Femur (tissue), 1 donor: ENCODE measurements at places on chromosomes 16 and 17.

DNA sequence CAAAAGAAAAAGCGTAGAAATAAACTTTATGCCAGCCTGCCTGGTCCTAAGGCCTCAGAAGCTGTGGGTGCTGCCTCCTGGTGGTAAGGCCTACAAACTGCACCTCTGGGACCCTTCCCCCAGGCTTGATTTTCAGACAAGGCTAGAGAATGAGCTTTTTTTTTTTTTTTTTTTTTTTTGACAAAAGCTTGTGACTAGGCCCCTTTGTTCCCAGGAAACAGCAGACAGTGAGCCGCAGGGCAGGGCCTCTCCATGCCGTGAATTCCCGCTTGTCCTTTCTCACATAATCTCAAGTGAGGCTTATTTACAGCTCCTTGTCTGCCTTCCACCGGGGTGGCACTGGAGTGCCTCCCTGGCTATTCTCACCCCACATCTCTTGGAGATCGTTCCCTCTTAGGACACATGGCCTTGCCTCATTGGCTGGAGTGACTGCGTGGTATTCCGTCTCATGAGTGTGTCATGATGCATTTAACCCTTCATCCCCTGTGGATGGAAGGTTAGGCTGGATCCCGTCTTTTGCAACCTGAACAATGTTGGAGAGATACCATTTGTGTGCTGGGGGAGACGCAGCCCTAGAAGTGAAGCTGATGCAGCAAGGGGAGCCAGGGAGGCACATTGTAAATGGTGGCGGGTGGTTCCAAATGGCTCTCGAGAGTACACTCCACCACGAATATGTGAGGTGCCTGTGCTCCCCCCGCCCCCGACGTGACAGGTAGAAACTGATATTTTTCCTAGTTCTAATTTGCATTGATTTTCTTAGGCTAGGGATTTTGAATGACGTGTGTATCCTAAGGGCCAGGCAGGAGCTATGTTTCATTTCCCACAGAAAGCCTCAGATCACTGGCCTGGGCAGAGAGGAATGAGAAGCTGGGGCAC lies 49.6 kb downstream of the USP22 start:
- peak; percentile 82 for DNase-seq

DNA sequence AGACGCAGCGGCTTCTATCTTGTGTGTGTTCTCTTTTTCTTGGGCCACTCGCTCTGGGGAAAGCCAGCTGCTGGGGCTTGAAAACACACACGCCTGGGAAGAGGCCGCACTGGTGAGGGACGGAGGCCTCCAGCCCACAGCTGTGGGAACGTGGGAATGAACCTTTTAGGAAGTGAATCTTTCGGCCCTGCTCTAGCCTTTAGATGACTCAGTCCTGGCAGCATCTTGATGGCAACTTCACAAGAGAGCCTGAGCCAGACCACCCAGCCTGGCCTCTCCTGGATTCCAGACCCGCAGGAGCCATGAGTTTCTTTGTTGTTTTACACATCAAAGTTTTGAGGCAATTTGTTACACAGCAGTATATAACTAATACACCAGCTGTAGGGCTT lies 2.2 kb upstream of the PDPK1 start:
- DNase-seq, result no peak

DNA sequence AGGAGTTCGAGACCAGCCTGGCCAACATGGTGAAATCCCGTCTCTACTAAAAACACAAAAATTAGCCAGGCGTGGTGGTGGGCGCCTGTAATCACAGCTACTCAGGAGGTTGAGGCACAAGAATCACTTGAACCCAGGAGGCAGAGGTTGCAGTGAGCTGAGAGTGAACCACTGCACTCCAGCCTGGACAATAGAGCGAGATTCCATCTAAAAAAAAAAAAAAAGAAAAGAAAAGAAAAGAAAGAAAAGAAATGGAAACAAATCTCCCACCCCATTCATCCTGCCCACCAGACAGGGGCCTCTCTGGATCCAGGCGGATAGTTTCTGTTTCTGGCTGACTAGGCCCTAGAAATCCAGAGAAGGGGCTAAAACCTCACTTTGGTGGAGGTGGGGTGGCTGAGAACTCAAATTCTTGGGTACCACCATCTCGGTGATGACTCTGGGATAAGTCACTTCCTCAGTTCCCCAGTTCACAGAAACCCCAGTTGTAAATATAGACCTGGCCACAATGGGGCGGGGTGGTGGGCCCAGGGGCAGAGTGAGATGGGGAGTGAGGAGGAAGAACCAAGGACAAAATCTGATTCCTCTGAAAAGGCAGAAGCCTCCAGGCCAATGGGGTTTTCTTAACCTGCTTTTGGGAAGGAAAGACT lies 22.2 kb downstream of the SOCS1 start:
- DNase-seq, result no peak

DNA sequence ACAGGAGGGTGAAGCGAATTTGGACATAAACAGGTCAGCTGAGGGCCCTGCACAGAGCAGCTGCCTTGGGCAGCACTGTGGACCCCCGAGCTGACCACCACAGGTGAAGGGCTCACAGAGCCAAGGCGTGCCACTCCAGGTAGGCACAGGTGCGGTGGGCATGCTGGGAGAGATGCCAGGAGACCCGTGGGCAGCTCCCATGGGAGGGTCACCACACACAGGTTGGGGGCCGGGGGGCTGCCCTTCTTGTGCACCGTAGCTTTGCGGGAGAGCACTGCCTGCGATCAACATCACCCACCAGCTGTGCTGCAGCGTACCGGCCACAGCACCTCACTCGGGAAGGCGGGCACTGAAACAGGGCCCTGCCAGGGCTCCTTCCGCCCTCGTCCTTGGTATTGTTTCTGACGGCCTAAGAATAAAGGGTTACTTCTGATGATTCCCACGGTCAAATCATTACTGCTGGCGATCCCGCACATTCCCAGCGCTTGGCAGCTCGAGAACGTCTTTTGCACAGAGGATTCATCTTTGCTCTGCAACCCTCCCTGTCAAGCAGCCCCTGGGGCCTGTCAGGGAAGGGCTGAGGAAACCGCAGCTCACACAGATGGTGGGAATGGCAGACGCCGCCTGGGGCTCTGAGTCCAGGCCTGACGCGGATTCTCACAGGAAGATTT lies 181.7 kb downstream of the BANP start:
- DNase-seq, result no peak

DNA sequence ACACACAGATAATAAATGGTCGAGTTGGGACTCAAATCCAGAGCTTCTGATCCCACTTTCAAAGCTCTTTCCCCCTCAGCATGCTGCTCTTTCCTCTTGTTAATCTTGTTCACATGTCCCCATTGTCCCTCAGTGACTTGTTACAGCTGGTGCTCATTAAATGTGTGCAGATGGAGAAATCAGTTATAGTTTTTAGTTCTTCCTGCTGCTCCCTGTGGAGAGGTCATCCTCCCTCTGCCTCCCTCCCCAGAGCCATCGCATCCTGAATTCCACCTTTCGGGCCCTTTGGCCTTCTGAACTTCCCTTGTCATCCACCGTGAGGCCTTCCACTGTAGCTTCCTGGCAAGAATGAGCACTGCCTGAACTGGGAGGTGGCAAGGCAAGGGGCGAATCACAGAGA lies 179.6 kb downstream of the WSCD1 start:
- DNase-seq, result no peak

DNA sequence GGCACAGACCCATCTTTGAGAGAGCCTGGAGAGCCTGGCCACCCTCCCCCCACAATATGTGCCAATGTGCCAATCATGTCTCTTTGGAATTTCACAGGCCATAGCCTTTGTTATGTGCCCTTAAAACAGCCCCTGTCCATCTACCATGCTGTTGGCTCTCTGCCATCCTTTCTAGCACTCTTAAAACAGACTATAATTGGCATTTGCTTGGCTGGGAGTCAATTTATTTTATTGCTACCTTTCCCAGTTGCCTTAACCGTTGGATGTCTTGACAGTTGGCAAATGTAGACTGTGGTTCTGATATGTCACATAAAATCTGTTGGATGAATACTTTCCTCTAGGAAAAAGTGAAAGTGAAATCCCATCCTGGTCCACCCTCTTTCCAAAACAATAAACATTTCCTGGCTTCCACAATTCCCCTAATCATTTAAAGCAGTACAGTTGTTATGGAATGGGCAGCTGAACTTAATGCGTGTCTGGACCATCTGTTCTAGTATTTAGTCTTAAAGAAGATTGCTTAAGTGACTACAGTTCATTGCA lies 394.0 kb downstream of the KCNJ2 start:
- DNase-seq, result peak; percentile 44

DNA sequence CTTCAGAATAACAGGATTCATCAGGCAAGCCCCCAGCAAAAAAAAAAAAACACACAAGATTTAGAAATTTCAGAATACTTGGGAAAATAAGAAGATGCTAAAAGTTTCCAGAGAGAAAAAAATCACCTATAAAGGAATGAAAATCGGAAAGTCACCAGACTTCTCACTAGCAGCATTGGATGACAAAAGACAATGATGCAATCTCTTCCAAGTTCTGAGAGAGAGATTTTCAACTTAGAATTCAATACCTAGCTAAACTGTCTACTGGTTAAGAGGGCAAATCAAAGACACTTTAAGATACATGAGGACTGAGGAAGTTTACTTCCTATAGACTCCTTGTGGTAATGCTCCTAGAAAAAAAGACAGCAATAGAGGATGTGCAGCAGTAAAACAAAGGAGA lies 23.9 kb upstream of the TNS4 start:
- DNase-seq, result no peak

GRCh38 chr16:15866451-15866850 lies 9.6 kb upstream of the MYH11 start:
- DNase-seq, result no peak

- DNase-seq, result no peak
Measured at GRCh38 chr16:66547101-66547989, 2.6 kb downstream of the TK2 start.

DNA sequence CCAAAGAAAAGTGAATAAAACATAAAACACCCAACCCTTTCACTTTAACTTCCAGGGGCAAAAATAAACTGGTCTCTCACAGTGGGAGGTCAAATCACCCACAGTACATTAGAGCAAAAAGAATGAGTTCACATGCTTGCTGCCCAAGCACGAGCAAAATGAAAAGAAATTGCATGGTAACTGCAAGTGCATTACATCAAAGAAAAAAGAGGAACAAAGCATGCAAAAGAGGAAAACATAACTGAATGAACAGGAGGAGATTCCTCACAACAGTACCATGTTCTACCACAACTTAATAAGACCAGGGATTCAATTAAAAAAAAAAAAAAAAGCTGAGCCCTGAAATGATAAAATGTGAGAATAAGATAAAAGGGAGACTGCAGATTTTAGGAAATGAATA lies 12.3 kb downstream of the DNAH2 start:
- DNase-seq, result no peak

DNA sequence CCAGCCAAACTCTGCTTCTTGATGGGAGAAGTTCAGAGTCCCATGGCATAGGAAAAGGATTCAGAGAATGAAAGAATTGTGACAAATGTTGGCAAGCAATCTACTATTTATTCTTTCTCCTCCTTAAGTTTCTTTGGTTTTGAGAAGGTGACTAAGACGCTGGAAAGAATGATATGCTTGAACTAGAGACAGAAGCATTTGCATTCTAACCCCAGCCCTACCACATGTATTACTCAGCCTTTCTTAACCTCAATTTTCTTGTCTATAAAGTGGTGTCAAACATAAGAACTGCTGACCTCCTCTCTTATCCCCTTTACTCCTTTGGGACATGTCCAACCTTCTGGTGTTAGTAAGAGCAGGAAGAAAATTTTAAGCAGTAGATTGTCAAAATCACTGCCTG lies 124.7 kb downstream of the HS3ST2 start:
- no peak for DNase-seq

GRCh38 chr17:57877803-57878377 lies 28.0 kb upstream of the MRPS23 start:
- DNase-seq, result no peak

GRCh38 chr16:54627616-54628015 lies 303.0 kb upstream of the IRX5 start:
- no peak for DNase-seq

GRCh38 chr17:43616852-43617251 lies 44.9 kb downstream of the MEOX1 start:
- no peak for DNase-seq

GRCh38 chr17:56893503-56893902 lies 20.3 kb downstream of the TRIM25 start:
- DNase-seq, result no peak
